Activated effector memory CD4-positive, alpha-beta T cell treated with anti-CD3 and anti-CD28 coated beads, Interleukin-2, amount 50 U/mL, for 16 hours (primary cell): ENCODE measurements at places on chromosomes 5 and 9.
A peak's percentile ranks its signal among the peaks of the same experiment; 100 is the strongest.

DNA sequence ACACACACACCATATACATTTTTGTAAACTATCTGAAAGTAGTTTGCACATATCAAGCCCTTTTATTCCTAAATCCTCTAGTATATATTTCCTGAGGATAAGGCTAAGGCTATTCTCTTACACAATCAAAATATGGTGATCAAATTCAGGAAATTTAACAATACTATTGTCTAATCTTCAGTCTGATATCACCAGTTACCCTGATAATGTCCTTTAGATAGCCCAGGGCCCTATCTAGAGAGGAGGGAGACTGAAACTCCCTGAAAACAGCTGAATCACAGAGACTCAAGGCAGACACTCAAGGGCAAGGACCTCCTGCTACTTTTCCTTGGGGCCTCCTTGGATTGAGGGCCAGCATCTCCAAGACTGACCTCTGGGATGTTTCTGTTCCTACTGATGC lies 30.4 kb downstream of the PTTG1 start:
- no peak for DNase-seq

- peak; percentile 85 for DNase-seq
These were observed 1.1 kb upstream of the NOTCH1 start for GRCh38 chr9:136546697-136547501.

DNA sequence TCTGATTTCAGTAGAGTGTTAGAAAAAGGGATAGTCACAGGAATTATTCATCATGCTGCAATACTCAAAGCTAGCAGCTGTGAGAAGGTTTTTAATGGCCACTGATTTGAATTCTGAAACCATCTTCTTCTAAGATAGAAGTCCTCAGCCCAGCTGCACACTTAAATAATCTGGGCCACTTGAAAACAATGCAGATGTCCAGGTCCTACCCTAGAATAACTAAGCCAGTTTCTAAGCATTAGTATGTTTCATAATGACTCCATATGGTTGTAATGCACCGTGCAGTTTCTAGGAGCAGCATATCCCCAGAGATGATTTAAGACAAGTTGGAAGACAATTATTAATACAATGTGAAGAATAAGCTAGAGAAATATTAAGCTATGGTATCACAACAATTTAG lies 159.9 kb upstream of the FBXL17 start:
- no peak for DNase-seq

DNA sequence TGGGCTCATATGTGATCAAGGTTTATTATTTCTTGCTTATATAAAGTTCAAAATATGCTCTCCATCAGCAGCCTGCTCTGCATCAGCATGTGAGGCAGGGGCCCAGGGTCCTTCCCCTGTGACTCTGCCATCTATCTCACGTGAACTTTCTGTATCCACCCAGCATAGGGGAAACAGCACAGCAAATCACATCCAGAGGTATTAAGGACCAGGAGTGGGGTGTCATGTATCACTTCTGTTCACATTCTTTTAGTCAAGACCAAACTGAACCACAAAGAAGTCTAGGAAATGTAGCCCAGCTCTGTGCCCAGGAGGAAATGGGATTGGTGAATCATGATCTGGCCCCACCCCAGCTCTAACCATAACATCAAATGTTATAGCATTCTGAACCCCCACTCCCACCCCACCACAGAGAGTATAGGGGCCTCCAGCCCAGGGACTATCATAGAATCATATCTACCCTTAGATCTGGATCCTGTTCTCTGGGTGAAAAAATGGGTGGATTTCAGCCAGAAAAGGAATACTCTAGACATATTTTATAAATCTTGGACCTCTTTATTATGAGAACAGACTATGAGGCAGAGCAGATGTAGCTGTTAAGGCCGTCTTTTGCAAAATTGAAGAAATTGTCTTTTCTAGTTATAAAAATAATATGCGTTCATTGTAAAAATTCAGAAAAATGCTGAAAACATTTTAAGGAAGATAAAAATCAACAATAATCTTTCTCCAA lies 473.7 kb downstream of the ARHGEF28 start:
- no peak for DNase-seq

- DNase-seq, result no peak
These were observed 49.9 kb downstream of the PDE4D start for GRCh38 chr5:59843511-59844213.
